ENCODE measurements at places on chromosomes 7 and 10. TPM values are rescaled to one million over a fixed set of nuclear protein-coding genes. Genes with fewer than 3 reads are reported as not detected.

Gene ZNF107
- 10.8 TPM for total RNA-seq

GRCh38 chr10:119139464-119140067 is 25.9 kb downstream of the SFXN4 start:
- DNase-seq = no peak

GRCh38 chr7:84529480-84530205 is 335.1 kb upstream of the SEMA3A start:
- DNase-seq = no peak

GRCh38 chr7:2566890-2567678 is 8.3 kb downstream of the IQCE start:
- DNase-seq = peak; percentile 66
